ENCODE measurements at places on chromosomes 7 and 10.

GRCh38 chr10:100632027-100632426 is 96.3 kb downstream of the HIF1AN start:
- no peak for DNase-seq

GRCh38 chr10:66244953-66245352 is 680.9 kb upstream of the LRRTM3 start:
- DNase-seq, result no peak

DNA sequence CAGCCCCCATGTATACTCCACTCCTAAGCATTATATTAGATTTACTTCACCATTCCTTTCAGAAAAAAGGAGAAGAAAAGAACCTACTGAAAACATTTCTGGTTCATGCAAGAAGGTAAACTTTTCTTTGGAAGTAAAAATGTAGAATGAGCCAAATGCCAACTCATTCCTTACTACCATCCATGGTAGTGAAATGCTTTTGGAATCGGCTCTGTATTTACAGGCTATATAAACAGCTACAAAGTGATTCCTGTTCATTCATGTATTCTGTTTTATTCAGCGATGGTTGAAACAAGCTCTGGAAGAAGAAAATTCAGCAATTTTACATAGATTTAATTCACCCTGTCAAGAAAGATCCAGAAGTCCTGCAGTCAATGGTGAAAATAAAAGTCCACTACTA is 91.6 kb downstream of the KMT2E start:
- DNase-seq, result no peak

DNA sequence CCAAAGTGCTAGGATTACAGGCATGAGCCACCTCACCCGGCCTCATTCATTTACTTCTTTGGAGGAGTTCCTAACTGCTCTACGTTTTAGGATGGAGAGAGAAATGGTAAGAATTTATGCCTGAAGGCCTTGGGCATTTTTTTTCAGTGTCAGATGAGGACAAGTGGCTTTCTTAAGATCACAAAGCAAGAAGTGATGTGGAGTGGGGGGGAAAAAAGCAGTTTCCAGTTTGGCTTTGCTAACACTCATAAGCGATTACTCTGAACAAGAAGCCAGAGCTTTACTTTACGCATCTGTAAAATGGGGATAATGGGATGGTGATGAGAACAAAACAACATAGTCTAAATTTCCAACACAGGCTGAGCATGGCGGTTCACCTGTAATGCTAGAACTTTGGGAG is 2.6 kb upstream of the PPIA start:
- DNase-seq, result no peak

DNA sequence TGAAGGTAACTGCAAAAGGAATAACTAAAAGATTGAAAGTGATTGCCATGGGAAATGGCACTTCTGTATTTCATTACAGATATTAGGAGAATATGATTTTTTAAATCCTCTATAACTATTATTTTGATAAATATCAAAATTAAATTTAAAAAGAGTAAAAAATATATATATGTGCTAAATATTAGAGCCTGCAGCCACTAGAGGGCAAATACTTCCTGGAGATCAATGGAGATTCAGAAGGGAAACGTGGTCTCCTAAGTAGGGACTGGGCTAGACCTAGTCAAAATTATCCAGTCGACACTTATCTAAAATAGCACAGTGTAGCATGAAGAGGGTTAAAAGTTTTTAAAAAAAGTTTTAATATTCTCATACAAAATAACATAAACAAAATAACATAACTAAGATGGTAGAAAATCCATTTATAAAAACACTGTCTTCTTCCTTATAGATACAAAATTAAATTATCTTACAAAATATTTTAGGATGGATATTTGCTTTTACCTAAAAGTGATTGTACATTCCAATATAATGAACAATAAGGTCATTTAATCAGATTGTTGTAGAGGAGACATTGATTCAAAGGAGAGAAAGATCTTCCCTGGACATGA is 434.3 kb downstream of the MDFIC start:
- DNase-seq, result no peak
